ENCODE measurements at places on chromosomes 16 and 17.

- no peak for DNase-seq
Measured at GRCh38 chr17:47315451-47316266, 8.1 kb upstream of the EFCAB13 start.

- no peak for DNase-seq
Measured at GRCh38 chr17:61452301-61453290, at the start of gene TBX4. Gene TBX4 (plus strand): TSS chr17:61452422. CDS start chr17:61456491, 4,069 bp downstream.

DNA sequence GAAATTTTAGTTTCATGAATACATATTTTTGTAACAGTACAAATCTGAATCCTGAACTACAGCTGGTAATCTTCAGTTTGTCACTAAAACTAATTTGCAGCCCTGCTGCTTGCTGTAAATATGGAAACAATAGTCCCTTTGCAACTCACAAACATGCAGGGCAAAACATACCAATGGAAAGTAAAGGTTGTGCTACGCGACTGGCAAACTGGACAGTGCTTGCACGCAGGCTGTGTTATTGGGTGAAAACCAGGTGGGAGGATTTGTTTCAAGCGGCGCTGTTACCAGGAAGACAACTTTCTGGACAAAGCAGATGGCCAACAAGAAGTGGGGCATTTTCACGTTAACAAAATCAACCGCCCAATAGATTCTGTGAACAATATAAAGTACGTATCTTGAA lies 93.5 kb downstream of the CDYL2 start:
- DNase-seq, result no peak

DNA sequence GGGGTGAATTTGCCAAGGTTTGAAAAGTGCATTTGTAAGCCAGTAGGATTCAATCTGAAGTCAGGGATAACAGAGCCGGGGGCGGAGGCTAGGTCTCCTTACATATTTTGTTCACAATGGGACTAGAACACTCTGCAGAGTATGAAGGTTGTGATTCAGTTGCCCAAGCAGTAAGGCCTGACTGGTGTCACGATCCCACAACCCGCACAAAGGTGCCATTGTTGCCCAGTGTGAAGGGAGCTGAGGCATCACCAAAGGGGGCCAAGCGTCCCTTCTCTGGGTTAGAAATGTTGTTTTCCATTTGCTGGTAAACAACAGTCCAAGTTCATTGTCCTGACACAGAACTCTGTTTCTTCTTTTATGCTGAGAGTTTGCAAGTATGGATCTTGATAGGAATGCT lies 471.8 kb downstream of the MAF start:
- DNase-seq, result no peak

DNA sequence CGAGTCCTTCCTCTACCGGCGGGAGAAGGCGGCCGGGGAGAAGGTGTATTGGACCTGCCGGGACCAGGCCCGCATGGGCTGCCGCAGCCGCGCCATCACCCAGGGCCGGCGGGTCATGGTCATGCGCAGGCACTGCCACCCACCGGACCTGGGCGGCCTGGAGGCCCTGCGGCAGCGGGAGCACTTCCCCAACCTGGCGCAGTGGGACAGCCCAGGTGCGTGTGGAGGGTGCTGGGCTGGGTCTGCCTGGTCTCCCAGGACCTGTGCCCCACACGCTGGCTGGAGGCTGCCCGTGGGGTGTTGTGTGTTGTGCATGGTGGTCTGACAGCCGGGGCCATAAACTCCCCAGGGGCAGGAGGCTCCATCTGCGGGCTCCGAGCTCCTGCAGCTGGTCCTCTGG lies 25.4 kb downstream of the FLYWCH1 start:
- no peak for DNase-seq

DNA sequence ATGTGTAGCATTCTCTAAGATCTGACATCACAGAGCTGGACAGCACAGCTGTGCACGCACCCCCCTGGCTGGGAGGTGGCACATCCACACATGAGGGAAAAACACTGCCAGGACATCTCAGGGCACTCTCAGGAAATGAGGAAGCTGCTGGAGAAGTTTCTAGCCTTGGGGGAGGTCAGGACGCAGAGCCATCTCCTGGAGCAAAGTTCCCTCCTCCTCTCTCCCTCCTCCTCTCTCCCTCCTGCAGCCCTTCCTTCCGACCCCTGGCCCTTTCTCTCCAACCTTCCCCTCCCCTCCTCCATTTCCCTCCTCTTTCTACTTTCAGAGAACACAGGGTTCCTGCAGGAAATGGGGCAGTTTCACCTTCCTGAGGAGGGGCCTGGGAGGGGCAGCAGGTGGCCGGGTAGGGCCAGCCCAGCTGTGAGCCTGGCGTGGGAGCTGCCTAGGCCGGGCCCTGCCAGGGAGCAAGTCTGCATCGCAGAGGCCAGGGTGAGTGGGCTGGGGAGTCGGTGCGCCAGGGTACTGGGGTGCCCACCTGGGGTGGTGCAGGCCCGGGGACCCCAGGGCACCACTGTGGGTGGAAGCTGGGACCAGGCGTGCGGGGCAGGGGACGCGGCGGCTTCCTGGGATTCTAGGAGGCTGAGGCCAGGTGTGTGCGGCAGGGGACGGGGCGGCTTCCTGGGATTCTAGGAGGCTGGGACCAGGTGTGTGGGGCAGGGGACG lies at the start of gene DPEP1:
TSS of gene DPEP1 (plus strand) at position 412 of the 723 bp plus-strand sequence. CDS start 16,769 bp downstream, outside the sequence.
- no peak for DNase-seq

DNA sequence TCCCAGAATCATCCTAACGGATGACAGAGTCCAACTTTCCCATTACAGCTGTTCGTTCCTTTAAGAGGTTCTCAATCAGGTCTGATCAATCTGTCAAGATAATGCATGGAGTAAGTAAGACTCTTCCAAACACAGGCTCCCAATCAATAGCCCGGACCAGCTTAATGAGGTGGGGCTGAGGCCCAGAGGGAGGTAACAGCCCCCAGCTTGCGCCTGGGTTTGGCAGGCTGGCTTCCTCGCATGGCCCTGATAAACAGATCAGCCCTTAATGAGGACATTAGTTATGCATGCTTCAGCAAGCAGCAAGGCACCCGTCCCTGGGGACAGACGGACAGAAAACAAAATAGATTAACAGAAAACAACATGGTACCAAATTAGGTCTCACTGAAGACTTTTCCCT lies 145.7 kb downstream of the ZFHX3 start:
- DNase-seq, result no peak

DNA sequence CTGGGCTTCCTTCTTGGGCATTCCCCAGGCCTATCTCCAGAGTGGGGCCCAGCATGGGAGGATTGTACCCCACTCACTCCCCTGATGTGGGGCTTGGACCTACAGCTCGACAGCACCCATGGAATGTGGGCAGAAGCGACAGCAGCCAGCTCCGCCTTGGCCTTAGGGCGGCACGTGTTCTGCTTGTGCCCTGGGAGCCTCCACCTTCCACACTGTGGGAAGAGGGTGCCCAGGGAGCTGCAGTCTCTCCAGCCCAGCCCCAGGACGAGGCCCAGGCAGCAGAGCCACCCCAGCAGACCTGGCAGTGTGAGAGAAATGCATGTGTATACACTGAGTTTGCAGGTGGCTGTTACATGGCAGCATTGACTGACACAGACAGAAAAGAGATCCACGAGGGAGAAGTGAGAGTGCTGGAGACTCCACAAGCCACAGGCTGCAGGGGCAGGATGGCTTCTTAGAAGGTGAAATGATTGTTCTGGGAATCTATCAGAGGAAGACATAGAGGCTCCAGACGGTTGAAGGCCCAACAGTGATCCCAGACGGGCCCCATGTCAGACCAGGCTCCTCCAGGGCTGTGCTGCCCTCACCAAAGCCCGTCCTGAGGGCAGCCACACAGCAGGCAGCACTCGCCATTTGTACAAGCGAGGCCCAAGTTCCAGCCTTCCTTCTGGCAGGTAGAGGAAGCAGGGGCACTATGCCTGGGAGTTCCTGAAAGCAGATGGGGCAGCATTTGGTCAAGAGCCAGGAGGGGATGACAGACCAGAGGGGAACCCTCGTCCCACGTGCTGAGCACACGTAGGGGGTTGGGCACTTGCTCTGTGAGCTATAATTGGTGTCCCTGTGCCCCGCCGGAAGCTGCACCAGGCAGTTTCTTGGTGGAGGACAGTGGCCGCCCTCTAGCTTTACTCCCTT lies 2.8 kb upstream of the DNASE1 start:
- DNase-seq, result no peak

- DNase-seq, result no peak
Measured at GRCh38 chr17:55634702-55635101, 88.0 kb downstream of the TMEM100 start.

DNA sequence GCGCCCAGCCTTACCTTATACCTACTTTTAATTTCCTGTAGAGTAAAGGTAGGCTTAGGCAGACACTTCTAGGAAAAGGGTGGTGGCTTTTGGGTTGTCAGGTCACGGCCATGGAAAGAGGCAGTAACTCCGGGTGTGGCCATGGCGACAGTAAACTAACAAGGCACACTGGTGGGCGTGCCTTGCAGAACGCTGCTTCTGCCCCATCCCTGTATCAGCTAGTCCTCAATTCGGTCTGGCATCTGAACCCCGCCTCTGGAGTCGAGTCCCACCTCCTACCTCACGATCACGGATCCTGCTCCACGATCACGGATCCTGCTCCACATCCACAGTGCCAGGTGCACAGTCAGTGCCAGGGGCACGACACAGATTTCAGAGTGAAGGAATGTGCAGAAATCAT lies 5.6 kb downstream of the ADCY9 start:
- no peak for DNase-seq

GRCh38 chr17:42313389-42313772 lies 25.1 kb downstream of the STAT5A start:
- no peak for DNase-seq

- no peak for DNase-seq
Measured at GRCh38 chr17:14320734-14321475, 20.0 kb downstream of the HS3ST3B1 start.
